ENCODE measurements at places on chromosomes 12 and 14. TPM values are rescaled to one million over a fixed set of nuclear protein-coding genes. Genes with fewer than 3 reads are reported as not detected.

RTN1 gene
- total RNA-seq: under 0.01 TPM

CAMKK2 gene
- 30.0 TPM for total RNA-seq

ACVRL1 gene
- 11.3 TPM for total RNA-seq

RHNO1 gene
- 43.3 TPM for total RNA-seq

LDHB gene
- 802 TPM for total RNA-seq

SNAPC1 gene
- 11.1 TPM for total RNA-seq

TAMALIN gene
- 6.2 TPM for total RNA-seq

POTEM gene
- total RNA-seq: not detected

TMPRSS12 gene
- not detected for total RNA-seq

PTPRR gene
- total RNA-seq: not detected

PLBD2 gene
- total RNA-seq: 20.0 TPM

PPP1R1A gene
- not detected for total RNA-seq

SDR39U1 gene
- 18.8 TPM for total RNA-seq

IL26 gene
- total RNA-seq: not detected

NANOG gene
- total RNA-seq: not detected
